WERI-Rb-1 (cell line): ENCODE measurements at places on chromosomes 2 and 18.

DNA sequence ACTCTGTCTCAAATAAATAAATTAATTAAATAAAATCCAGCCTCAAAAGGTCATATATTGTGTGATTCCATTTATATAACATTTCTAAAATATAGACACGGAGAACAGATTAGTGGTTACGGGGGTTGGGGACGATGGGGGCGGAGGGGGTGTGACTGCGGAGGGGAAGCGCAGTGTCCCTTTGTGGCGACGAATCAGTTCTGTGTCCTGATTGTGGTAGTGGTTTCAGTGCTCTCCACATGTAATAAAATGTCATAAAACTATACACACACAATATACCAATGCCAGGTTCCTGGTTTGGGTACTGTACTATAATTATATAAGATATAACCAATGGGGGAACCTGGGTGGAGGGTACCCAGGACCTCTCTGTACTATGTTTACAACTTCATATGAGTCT is 186.4 kb downstream of the ANAPC1 start:
- no peak for DNase-seq

DNA sequence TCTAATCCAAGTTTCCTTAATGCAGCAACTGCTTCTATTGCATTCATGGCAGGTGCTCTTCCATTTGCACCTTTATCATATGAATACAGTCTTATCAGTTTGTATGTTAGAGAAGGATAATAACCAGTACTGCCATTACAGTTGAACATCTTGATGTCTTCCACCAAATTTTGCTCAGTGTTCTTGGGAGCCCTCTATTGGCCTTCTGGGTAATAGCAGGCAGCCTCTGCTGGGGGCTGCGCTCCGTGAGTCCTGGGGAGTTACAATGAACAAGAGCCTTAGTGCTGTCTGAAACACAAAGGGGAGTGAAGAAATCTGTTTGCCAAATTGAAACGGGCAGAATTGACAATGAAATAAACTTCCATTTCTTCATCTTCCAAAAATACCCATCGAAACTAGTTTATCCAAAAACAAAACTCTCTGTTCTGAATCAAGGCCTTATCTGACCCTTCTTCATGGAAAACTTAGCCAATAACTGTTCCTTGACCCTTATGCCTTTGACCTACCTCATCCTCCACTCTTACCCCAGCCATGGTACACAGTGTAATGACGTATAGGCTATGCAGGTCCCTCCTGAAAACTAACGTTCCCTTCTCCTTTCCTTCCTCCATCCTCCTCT is 79.9 kb downstream of the ALK start:
- peak; percentile 58 for DNase-seq

DNA sequence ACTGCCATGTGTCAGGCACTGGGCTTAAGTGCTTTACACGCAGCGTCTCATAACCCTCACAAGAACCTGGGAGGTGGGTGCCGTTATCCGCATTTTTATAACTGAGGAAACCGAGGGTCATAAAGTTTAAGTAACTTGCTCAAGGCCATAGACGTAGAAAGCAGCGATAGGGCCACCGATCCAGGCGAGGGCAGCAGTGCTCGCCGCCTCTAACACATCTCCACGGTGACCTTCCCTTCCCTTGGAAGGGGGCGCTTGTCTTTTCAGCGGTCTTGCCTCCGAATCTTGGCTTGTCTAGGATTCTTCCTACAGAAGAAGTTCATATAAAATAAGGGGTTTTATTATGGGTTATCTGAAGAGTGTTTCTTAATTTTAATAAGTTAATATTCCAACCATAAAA is 186.6 kb downstream of the GBX2 start:
- DNase-seq: no peak

DNA sequence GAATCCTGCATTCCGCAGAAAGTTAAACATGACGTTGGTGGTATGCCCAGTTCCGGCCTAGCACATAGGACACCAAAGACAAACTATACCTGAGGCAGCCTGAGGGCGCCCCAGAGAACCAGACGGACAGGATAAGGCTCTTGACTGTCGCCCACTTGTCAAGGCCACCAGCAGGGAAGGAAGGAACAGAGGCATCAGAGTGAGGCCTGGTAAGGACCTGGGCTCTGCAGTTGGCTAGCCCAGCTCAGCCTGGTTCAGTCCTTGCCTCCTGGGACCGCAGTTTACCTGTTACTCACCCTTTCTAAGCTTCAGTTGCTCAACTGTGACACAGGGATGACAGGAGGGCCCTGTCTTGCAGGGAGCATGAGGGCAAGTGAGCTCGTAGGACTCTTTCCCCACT is 82.1 kb downstream of the ACTR2 start:
- no peak for DNase-seq

DNA sequence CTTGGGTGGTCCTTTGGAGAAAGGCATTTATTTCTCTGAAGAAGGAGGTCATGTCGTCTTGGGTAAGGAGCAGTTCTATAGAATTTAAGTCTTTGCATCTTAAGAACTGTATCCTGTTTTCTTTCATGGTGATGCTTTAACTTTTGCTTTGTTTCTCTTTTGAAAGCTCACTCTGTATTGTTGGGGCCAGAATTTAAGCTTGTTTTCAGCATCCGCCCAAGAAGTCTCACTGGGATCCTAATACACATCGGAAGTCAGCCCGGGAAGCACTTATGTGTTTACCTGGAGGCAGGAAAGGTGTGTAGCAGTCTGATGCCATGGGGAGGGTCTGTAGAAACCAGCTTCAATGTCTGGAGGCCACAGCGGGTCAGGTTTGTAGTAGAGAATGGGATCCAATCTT is 64.7 kb upstream of the TTC39C start:
- DNase-seq: no peak
